ENCODE measurements at places on chromosomes 3 and 15.

GRCh38 chr3:185070491-185071286, 82.2 kb downstream of the C3orf70 start:
- no peak for DNase-seq

DNA sequence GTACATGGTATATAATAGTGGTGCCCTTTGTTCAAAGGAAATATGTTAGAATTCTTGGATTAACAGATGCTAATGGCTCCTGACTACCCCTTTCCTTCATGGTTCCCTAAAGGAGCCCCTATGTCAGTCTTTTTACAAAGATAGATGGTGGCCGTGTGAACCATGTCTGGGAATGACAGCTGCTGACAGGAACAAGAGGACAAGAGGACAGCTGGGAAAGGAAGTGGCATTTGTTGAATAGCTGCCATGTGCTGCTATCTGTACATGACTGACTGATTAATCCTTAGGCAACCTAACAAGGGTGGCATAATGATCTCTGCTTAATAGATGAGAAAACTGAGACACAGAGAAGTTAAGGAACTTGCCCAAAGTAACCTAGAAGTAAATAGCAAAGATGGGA, 321.7 kb downstream of the ZNF621 start:
- DNase-seq = no peak

GRCh38 chr3:89262309-89262929, 155.0 kb downstream of the EPHA3 start:
- DNase-seq = no peak

DNA sequence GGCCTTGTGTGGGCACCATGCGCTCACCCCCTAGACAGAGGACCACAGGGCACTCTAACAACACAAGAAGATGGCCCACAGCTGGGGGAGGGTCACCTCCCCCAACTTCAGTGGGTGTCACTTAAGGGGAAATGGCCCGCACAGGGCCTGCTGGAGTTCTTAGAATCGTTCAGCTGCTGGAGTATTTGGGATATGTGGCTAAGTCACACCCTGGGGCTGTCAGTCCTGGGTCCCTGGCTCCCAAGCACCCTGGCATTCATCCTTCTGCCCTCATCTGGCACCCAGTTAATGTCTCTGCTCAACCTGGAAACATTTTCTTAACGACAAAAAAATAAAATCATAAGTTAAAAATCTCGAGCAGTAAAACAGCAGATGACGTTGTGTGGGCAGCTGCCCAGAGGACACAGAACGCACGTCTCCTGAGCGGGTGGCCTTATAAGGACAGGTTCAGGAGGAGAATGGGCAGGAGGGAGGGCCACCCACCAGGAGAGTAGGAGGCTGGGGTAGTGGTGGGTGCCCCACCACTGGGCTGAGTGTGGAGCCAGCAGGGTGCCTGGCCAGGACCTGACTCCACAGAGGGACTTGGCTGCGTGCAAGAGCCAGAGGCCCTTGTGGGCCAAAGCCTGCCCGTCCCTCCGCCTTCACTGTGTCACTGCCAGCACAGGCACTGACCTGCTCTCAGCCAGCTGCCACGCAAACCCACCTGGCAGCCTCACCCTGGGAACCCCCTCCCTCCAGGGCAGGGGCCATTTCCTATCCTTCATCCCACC, 11.5 kb downstream of the KBTBD13 start:
- no peak for DNase-seq

DNA sequence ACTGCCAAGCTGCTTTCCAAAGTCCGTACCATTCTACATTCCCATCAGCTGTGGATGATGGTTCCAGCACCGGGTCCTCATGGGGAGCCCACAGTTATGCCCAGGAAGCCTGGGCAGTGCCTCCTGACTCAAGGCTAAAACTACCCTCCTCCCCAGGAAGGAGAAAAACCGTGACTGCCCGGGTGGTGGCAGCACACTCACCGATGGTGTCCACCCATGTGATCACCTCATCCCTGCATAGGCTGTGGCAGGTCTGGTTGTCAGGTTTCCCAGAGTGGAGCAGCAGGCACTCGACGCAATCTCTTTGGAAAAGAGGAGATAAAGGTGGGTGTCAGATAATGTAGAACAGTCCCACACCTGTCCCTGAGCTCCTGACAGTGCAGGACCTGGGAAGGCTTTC, 38.6 kb downstream of the UMPS start:
- no peak for DNase-seq

GRCh38 chr3:180679178-180680096, at the start of gene CCDC39:
Gene CCDC39 (minus strand): TSS chr3:180679489. CDS start chr3:180679380, 109 bp downstream.
- DNase-seq = peak; percentile 62

DNA sequence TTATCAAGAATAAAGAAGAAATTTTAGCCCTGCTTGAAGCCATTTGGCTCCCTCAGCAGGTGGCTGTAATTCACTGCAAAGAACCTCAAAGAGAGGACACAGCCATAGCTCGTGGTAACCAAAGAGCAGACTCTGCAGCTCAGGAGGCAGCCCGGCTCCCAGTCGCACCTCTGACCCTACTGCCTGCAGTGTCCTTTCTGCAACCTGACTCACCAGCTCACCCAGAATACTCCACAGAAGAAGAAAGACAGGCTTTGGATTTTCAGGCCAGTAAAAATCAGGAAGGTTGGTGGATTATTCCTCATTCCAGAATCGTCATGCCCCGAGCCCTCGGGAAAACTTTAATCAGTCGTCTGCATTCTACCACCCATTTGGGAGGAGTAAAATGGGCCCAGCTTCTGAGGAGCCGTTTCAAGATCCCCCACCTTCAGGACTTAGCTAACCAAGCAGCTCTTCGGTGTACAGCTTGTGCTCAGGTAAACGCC, 38.6 kb downstream of the ZBTB11 start:
- no peak for DNase-seq

- no peak for DNase-seq
These were observed 99.7 kb downstream of the TCF12 start for GRCh38 chr15:57018151-57018550.

DNA sequence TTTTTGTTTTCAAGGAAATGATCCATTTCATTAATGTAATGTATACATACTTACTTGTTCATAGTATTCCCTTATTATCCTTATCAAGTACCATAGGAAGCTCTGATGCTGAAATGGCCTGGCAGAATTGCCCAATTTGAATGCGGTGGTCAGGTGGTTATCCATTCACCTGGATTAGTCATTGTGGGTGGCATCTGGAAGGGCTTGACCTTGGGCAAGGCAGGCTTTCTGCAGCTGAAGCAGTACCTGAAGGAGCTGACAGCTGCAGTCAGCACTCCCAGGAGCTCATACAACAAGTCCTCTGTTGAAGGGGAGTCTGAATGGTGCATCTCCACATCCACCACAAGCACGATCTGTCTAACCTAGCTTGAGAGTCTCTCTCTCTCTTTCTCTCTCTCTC, 12.2 kb upstream of the IQCF5 start:
- DNase-seq = no peak

- no peak for DNase-seq
These were observed 210.3 kb upstream of the TPM1 start for GRCh38 chr15:62832231-62832630.

DNA sequence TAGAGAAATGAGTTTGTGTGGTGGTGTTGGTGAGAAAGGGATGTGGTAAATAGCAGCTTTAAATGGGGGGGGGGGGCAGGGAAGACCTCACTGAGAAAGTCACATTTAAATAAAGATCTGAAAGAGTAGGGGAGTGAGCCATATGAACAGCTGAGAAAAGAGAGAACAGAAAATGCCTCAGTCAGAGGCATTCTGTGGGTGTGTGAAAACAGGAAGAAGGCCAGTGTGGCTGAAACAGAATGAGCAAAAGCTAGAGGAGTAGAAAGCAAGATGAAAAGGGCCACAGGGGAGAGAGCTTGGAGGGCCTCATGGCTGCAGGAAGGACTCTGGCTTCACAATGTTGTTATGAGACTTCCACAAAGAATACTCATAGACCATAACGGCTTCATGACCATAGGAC, 783.3 kb downstream of the ZPLD1 start:
- DNase-seq = no peak

- DNase-seq = no peak
These were observed 177.5 kb downstream of the RORA start for GRCh38 chr15:61051569-61052031.

DNA sequence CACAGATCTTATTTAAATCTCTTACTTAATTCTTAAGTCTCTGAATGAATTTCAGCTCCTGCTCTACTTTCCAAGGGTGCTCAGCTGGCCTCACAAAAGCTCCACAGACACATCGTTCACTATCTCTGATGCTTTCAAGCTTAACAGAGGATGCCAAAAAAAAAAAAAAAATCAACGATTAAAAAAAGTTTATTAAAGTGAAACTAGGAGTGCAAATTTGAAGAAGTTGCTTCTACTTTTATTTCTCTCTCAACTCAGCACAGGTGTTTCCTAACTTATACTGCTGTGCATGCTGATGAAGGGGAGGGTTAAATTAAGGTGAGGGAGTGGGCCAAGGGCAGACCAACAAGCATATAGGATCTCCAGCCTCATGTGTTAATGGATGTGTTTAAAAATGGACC, 157.2 kb downstream of the TIGIT start:
- peak; percentile 61 for DNase-seq

- no peak for DNase-seq
These were observed 630.4 kb upstream of the TBL1XR1 start for GRCh38 chr3:177827511-177828207.

- no peak for DNase-seq
These were observed 12.0 kb upstream of the ACAD9 start for GRCh38 chr3:128867200-128868125.

DNA sequence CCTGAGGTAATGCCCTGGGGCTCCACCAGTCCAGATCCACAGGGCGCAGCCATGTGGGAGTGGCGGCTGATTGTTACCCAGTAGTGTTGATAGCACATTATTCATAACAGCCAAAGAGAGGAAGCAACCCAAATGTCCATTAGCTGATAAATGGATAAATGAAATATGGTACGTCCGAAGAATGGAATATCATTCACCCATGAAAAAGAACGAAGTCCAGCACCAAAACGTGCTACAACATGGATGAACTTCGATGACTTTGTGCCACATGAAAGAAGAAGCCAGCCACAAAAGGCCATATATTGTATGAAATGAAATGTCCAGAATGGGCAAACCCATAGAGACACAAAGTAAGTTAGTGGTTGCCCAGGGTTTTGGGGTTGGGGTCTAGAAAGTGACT, 6.4 kb downstream of the SMAD6 start:
- no peak for DNase-seq

DNA sequence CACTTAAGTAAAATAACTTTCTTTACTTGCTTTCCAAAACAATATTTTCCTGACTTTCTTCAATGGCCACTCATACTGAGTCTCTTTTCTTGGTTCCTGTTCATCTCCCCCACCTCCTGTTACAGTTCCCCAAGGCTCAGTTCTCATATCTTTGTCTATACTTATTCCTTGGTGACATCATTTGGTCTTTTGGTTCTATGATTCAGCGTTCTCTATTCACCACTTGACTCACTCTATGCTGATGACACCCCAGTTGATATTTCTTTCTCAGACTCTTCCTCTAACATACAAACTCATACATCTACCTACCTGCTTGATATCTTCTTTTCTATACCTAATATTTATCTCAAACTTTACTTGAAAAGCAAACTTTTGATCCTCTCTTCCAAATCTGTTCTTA, 85.0 kb upstream of the P3H2 start:
- no peak for DNase-seq

DNA sequence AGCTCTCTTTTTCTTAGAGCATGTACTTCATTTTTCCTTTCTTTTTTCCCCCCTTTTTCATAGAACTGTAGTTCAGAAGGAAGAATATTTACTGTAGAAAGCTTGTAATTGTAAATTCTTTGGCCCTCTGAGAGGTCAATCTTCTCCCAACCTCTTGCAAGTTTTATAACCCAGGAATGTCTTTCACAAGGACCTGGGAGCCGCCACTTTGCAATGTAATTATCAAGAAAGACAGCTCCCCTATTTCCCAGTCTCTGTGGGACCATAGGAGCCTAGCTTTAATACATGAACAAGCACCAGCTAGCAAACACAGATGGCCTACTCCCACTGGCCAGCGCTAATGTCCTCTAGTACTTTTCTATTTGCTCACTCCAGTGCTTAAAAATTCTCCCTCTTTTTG, 51.4 kb downstream of the NFKBIZ start:
- no peak for DNase-seq

GRCh38 chr3:183329543-183329942, 76.5 kb downstream of the B3GNT5 start:
- no peak for DNase-seq

GRCh38 chr15:94692710-94693109, 461.3 kb downstream of the MCTP2 start:
- DNase-seq = no peak

GRCh38 chr3:126442094-126442855, 33.4 kb downstream of the ZXDC start:
- no peak for DNase-seq

GRCh38 chr3:38662544-38662943, 13.1 kb upstream of the SCN5A start:
- DNase-seq = no peak

DNA sequence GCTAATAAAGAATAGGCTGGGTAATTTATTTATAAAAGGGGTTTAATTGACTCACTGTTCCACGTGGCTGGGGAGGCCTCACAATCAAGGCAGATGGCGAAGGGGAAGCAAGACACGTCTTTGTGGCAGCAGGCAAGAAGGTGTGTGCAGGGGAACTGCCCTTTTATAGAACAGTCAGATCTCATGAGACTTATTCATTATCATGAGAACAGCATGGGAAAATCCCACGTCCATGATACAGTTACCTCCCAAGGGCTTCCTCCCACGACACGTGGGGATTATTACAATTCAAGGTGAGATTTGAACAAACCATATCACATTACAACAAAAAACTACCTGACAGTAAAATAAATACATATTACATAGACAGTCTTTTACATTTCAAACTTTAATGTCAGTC, 414.9 kb downstream of the NAALADL2 start:
- peak; percentile 91 for DNase-seq

GRCh38 chr3:152399374-152399773, 130.6 kb downstream of the MBNL1 start:
- DNase-seq = no peak

DNA sequence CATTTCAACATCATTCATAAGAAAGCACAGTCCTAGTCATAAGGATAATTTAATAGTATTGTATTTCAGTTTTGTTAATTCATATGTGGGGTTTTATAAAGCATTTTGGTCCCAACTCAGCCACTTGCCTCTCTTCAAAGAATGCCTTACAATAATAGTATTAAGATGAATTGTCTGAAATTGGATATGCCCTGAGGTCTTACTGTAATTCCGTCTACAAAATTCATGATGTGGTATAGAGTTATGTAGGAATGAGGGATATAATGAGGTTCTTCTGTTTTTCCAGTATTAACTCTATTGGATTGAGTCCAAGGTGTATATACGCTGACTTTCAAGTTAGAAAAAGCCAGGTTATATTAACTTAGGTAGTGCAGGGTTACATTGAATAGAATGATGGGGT, 177.0 kb downstream of the GOLIM4 start:
- DNase-seq = no peak

DNA sequence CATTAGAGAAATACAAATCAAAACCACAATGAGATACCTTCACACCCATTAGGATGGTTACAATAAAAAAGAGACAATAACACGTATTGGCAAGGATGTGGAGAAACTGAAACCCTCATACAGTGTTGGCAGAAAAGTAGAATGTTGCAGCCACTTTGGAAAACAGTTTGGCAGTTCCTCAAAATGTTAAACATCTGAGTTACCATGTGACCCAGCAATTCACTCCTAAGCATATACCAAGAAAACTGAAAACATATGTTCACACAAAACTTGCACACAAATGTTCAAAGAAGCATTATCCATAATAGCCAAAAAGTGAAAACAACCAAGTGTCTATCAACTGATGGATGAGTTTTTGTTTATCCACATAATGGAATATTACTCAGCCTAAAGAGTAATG, 166.9 kb upstream of the FAM3D start:
- no peak for DNase-seq
